ENCODE measurements at places on chromosomes 16 and 17. TPM values are rescaled to one million over a fixed set of nuclear protein-coding genes. Genes with fewer than 3 reads are reported as not detected.
A peak's percentile ranks its signal among the peaks of the same experiment; 100 is the strongest.

DNA sequence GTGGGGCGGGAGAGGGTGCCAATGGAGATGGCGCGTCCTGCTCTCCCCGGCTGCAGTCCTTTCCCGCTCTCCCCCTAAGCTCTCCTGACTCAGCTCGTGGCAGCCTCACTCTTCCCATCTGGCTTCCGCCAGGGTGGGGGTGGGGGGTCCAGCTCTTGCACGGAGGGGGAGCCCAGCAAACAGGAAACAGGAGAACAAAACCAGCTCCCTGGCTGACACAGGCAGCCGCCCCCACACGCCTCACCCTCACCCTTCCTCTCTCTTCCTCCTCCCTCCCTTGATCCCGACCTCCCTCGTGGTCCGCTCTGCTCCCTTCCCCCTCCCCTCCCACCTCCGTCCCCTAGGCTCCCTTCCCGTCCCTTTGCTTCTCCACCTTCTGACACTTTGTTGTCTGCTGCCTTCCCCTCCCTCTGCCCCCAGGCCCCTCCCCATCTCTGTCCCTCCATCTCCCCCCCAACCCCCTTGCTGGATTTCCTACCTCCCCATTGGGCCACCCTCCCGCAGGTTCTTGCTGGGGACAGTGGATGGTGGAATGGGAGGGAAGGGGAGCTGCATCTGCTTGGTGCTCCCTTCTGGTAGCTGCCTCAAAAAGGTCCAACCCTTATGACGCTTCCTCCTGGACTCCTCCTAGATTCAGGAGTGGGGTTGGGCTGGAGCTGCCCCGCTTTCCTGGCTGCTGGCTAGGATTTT lies 23.7 kb downstream of the ARHGAP23 start:
- peaks cover 47% of the 10 kb centered on the region for H3K4me1 ChIP-seq
- peak overlapping the region; percentile 79 for H3K27ac ChIP-seq
- H3K36me3 ChIP-seq = no peaks in the 10 kb centered on the region
- H3K27me3 ChIP-seq = peaks cover 5% of the 10 kb centered on the region
- H3K4me3 ChIP-seq = peak overlapping the region; percentile 31
- DNase-seq = no peak

GRCh38 chr17:28018439-28019070 lies 23.9 kb upstream of the NLK start:
- no peak overlapping the region for H3K27ac ChIP-seq
- H3K27me3 ChIP-seq = no peaks in the 10 kb centered on the region
- H3K4me1 ChIP-seq = no peaks in the 10 kb centered on the region
- DNase-seq = no peak

The CTRB1 gene
- total RNA-seq = not detected

DNA sequence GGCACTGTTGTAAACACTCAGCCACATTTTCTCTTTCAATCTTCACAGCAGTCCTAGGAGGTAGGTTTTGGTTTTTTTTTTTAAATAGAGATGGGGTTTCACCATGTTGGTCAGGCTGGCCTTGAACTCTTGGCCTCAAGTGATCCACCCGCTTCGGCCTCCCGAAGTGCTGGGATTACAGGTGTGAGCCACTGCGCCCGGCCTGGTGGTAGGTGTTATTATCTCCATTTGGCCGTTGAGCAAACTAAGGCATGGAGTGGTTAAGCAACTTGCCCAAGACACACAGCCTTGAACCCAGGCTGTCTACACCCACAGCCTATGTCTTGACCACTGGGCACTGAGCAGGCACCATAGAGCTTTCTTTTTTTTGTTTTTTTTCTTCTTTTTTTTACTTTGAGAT lies 8.6 kb downstream of the SGCA start:
- no peak overlapping the region for H3K27ac ChIP-seq
- no peak overlapping the region for H3K4me3 ChIP-seq
- DNase-seq = no peak
- H3K27me3 ChIP-seq = no peaks in the 10 kb centered on the region
- H3K4me1 ChIP-seq = peaks cover 20% of the 10 kb centered on the region

The ZFP3 gene
- total RNA-seq = 6.7 TPM

The TRIM65 gene
- 28.7 TPM for total RNA-seq

The MPP3 gene
- 28.6 TPM for total RNA-seq

DNA sequence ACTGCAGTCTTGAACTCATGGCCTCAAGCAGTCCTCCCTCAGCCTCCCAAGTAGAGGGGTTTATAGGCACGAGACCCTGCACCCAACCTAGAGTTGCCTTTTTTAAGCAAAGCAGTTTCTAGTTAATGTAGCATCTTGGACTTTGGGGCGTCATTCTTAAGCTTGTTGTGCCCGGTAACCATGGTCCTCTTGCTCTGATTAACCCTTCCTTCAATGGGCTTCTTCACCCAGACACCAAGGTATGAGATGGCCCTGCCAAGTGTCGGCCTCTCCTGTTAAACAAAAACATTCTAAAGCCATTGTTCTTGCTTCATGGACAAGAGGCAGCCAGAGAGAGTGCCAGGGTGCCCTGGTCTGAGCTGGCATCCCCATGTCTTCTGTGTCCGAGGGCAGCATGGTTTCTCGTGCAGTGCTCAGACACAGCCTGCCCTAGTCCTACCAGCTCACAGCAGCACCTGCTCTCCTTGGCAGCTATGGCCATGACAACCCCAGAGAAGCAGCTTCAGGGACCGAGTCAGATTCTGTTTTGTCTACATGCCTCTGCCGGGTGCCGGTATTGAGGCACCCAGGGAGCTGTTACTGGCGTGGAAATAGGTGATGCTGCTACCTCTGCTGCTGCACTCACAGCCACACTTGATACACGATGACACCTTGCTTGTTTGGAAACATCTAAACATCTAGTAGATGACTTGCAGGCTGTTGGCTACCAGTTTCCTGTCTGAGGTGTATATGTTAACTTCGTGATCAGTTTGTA lies 3.3 kb downstream of the RPL13 start:
- no peak overlapping the region for H3K4me3 ChIP-seq
- peaks cover 49% of the 10 kb centered on the region for H3K4me1 ChIP-seq
- H3K27me3 ChIP-seq = no peaks in the 10 kb centered on the region
- DNase-seq = no peak
- H3K36me3 ChIP-seq = peaks cover 38% of the 10 kb centered on the region

The CD300A gene
- total RNA-seq = 17.5 TPM

- no peaks in the 10 kb centered on the region for H3K27me3 ChIP-seq
- H3K4me1 ChIP-seq = no peaks in the 10 kb centered on the region
- no peak overlapping the region for H3K27ac ChIP-seq
Observed at GRCh38 chr17:39935909-39936308, 8.4 kb downstream of the LRRC3C start.

The ZG16 gene
- not detected for total RNA-seq

GRCh38 chr17:77383613-77384608 lies 243.1 kb downstream of the SEC14L1 start:
- peak overlapping the region; percentile 63 for H3K27ac ChIP-seq
- no peak overlapping the region for H3K4me3 ChIP-seq
- H3K27me3 ChIP-seq = no peaks in the 10 kb centered on the region
- H3K36me3 ChIP-seq = no peaks in the 10 kb centered on the region
- no peak for DNase-seq
- peaks cover 90% of the 10 kb centered on the region for H3K4me1 ChIP-seq

DNA sequence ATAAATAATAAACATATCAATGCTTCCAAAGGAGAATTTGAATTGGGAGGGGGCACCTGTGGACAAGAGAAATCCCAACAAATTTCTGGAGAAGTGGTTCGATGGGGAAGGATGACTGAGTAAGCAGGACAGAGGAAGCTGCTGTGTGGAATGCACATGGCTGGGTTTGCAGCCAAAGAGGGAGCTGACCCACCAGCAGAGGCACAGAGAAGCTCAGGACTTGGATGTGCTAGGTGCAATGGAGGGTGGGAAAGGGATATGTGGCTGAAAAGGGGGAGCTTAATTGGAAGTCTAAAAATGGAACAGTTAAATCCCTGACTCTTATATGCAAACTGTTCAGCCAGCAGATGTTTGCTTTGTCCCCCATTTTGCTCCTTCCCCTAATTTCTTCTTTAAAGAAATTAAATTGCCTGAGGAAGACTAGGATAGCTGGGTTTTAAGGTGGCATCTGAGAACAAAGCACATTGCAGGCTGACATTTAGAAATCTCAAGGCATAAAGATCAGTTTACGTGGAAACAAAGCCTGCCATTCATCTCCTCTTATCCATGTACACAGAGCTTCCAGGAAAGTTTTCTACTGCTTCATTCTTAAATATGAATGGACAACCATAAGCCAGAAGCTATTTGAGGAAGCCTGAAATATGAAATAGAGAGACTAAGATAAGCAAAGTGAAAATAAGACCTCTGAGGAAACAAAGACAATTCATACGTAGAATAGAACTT lies 23.0 kb upstream of the TNS4 start:
- H3K36me3 ChIP-seq = no peaks in the 10 kb centered on the region
- H3K4me3 ChIP-seq = no peak overlapping the region
- H3K4me1 ChIP-seq = no peaks in the 10 kb centered on the region
- DNase-seq = no peak

Data from upper lobe of right lung (tissue), 1 donor.